Stimulated activated effector memory CD8-positive, alpha-beta T cell treated with anti-CD3 and anti-CD28 coated beads, Interleukin-12 subunit alpha, Interleukin-12 subunit beta, amount 100 ng/mL, for 72 hours (primary cell): ENCODE measurements at places on chromosomes 5 and 9.

GRCh38 chr9:26565118-26565517, 327.5 kb downstream of the CAAP1 start:
- no peak for DNase-seq

GRCh38 chr9:84597131-84597530, 72.4 kb upstream of the NTRK2 start:
- no peak for DNase-seq

- no peak for DNase-seq
Measured at GRCh38 chr9:98773721-98774120, 22.6 kb downstream of the ANKS6 start.

- no peak for DNase-seq
Measured at GRCh38 chr5:68405784-68406743, 190.5 kb downstream of the PIK3R1 start.

DNA sequence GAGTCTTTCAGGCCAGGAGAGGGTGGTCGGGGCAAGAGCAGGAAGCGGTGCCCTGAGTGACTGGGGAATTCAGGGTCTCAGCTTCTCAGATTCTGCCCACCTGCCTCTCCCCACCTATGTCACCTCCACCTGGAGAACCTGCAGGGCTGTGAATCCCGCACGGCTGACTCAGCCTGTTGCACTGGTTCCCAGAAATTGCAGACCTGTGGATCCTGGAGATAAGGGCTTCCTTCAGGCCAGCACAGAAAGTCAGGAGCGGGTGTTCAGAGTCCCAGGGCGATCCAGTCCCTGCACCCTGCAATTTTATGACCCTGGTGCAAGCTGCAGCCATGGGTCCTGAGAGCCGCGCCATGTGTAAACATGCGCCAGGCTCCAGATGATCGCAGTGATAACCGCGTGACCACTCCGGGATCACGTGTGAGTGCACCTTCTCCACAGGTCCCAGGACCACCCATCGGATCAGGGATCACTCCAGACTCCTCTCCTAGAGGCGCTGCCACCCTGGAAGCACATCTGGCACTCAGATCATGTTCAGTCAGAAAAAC, 17.8 kb downstream of the IRX4 start:
- no peak for DNase-seq

DNA sequence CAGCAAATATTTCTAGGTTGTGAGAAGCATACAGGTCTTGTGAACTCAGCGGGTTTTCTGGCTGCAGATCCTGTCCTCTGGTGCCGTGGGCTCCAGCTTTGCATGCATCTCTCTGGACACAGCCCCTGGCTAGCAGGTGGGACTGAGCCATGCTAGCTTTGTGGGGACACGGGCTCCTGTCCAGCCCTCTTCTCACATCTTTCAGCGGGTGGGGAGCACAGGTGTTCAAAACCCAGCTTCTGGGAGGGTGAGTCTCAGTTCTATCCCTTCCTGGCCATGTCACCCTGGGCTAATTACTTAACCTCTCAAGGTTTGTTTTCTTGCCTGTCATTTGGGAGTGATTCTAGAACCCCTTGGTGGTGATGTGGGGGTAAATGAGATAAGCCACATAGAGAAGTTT, 162.3 kb downstream of the ICE1 start:
- no peak for DNase-seq

DNA sequence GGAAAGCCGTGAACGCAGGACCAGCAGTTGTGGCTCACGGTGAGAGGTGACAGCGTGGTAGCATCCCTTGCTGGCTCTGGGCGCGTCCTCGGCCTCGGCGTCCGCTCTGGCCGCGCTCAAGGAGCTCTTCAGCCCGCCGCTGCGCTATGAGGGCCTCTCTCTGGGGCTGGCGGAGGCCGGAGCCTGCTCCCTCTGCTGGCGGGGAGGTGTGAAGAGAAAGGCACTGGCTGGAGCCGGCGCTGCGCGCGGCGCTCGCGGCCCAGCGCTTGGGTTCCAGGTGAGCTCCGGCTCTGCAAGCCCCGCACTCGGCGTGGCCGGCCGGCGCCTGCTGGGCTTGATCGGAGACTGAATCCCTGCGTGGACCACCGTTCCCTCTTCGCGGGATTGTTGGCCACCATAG, 705.6 kb downstream of the SEMA5A start:
- no peak for DNase-seq

- DNase-seq = no peak
Measured at GRCh38 chr9:105143136-105143430, 101.4 kb upstream of the SLC44A1 start.

DNA sequence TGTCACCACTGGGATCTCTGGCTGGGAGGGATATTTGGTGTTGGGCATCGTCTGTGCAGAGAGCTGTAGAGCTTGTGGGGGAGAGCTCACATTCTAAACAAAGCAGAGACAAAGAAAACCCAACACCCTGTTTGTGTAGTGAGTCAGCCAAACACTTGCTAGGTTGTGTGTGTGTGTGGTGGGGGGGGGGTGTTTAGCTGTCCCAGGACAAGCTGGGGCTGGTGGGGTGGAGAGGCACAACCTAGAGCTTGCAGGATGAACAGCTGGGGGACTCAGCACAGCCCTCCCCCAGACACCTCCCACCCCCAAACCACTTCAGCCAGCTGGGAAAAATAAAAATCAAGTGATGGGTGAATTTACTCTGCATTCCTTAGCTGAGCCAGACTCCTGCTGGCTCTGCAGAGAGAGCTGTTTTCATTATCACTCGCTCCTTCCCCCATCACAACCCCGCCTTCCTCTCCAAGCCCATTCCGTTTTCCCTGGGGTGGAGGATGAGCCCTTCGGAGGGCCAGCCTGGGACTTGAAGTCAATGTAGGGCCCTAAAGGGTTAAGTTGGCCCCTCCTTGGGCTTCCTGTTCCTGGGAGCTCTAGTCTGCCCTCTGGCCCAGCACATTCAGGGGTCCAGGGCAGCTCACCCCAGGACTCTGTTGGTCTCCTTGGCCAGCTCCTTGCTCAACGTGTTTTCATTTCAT, 2.6 kb downstream of the OLFML2A start:
- peak; percentile 45 for DNase-seq

- peak; percentile 85 for DNase-seq
Measured at GRCh38 chr9:91423785-91424402, at the start of gene NFIL3. Gene NFIL3, minus strand, starts transcription at chr9:91423832. Its CDS starts 13,098 bp downstream, at chr9:91410734.

DNA sequence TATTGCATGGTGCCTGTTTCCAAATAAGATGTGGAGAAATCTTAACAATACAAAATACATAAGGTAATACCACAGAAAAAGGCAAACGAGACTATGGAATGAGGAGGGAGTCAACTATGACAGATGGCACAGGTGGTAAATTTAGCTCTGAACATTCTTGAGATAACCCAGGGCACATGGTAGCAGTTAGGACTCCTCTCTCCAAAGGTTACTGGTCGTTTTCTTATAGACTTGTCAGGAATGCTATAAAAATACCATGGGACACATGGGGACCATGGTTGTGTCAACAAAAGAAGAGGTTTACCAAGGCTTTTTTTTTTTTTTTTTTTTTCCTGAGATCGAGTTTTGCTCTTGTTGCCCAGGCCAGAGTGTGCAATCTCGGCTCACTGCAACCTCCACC, 209.4 kb upstream of the RFX3 start:
- DNase-seq = no peak

- DNase-seq = no peak
Measured at GRCh38 chr9:93673021-93673838, 96.8 kb downstream of the PHF2 start.

GRCh38 chr5:17206021-17206420, 11.4 kb upstream of the BASP1 start:
- no peak for DNase-seq
